Fibroblast of pulmonary artery (primary cell): ENCODE measurements at places on chromosomes 4 and X.
A peak's percentile ranks its signal among the peaks of the same experiment; 100 is the strongest.

GRCh38 chr4:86036736-86037135 lies 323.1 kb downstream of the MAPK10 start:
- peak; percentile 75 for DNase-seq

DNA sequence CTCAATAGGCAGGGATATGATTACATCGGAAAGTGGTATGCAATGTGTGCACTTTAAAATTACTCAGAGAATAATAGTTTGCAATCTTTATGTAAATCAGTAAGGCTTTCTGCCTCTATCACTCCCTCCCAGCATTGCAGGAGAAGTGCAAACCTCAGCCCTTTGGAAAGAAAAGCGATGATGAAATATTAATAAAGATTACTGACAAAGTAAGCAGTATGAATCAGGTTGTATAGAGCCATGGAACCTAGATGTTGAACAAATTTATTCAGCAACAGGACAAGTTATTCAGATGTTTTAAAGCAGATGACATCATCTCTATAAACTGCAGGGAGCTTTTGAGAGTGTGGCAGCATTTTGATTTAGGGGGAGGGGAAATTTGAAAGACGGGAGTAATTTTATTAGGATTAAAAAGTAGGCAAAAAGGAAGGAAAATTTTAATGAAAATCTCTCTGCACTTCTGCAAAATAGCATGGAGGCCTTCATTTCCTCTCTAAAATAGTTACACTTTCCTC lies 631.7 kb upstream of the GRIA3 start:
- no peak for DNase-seq

DNA sequence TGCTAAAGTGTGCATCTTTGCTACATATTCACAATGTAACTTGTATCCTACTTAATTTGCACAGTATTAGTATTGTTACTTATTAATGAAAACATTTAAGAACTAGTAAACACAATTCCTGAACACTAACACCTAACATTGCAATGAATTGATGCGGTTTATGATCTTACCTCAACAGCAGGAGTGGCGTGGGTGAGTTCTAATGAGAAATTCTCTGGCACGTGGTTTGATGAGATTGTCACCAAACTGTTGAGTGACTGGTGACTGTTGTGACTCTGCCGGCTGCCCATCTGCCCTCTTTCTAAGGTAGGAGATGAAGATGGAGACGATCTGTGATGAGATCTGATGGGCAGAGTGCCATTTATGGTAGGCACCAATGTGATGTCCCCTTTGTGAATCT lies 2.9 kb downstream of the PCDH18 start:
- no peak for DNase-seq

- no peak for DNase-seq
Observed at GRCh38 chr4:119024102-119024501, 111.5 kb upstream of the MYOZ2 start.

DNA sequence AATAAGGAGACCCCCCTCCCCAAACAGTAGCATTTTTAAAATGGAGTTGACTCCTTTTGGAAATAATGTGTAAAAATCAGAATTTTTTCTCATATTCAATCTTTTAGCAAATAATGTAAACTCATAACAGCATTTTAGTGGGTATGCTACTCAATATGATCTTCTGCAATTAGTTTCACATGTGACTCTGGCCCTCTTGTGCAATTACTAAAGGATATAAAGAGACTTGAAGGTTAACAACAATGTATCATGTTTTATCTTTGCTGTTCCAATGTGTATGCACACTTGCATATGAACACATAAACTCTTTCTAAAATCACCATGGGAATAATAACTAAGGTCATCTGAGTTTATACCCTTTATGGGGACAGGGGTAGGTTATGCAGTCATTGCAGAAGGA lies 39.9 kb upstream of the RXFP1 start:
- no peak for DNase-seq

DNA sequence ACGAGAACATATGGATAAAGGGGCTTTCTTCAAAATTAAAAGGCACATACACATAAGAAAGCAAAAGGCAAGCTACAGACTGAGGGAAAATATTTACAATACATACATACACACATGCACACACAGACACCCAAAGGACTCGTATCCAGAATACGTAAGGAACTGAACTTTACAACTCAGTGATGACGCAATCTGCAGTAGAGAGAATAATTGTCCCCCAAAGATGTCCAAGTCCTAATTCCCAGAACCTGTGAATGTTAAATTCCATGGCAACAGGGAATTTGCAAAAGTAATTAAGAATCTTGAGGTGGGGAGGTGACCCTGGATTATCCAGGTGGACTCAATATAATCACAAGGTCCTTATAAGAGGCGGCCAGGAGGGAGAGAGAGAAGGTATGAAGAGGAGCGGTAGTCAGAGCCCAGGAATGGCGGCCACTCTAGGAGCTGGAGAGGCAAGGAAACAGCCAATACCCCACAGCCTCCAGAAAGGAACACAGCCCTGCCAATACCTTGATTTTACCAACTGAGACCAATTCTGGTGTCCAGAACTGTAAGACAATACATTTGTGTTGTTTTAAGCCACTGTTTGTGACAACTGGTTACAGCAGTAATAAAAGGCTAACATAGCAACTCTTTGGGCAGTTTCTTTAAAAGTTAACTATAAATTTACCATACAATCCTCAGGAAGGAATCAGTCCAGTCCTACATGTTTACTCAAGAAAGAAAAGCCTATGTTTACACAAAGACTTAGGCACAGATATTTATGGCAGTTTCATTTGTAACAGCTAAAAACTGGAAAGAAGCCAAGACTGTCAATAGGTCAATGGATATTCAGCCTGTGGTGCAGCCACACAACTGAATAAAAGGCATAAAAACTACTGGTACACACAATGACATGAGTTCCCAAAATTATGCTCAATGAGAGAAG lies 27.3 kb upstream of the STS start:
- peak; percentile 43 for DNase-seq

DNA sequence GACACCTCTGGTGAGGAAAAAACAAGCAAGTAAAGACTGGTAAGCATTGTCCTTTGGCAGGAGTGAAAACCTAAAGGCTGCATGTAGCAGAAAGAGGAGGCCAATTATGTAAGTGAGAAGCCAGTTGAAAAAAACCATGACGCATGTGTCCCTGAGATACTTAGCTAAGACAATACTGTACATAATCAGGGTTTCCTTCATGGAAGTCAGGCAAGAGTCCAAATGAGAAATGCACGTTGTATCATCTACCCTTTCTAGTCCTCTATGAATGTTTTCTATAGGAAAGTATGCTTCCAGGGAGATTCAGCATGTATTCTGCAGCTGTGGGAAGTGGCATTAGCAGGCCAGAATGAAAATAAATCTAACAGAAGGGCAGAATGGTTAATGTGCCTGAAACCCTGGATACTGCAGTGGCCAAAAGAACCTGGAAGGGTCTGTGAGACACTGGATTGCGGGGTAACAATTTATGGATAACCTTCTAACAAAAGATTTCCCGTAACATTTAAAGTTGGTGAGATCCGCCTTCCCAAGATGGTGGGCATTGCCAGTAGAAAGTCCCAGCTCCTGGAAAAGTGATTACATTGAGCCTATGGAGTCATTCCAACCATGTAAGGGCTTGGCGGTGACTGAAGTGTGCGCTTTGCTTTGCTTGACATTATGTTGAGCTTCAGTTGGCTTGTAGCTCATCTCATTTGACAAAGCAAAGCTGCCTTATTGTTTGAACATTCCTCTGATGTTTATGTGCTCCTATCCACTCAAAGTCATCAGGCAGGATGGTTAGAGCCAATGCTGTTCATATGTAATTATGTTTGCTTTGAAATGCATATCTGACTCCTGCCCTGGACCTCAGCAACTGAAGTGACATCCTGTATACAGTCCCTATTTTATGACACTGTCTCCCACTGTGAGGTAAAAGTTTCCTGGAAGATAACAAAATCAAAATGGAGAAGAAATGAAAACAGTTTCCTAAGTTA lies 200.4 kb downstream of the ARHGAP24 start:
- peak; percentile 24 for DNase-seq

- DNase-seq = peak; percentile 19
Observed at GRCh38 chr4:73964862-73965611, 16.8 kb downstream of the PF4 start.

GRCh38 chrX:10654960-10655359 lies 34.6 kb upstream of the MID1 start:
- no peak for DNase-seq

DNA sequence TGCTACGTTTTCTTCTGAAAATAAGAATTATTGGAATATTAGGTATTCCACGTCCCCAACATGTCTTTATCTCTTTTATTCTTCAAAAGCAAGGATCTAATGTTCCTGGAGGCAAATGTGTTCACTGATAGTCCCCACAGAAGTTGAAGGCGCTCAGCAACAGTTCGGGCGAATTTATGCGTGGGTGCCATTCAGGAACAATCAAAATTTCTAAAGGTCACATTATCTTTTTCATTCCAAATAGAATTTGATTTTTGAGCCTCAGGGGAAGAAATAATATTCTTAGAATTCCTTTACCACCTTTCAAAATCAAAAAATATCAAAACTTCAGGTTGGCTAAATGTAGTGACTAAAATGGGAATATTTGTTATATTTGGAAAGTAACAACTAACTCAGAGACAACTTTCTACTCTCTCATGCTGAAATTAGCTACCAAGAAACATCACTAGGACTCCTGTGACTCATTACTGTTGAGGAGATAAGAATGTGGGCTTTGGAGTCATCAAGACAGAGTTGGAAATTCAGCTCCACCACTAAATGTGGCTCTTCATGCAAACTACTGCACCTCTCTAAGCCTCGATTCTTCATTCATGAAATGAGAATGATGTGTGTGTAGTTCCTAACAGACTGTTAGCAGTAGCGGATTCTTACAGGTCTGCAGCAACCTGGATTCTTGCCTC lies 72.3 kb upstream of the KIT start:
- peak; percentile 20 for DNase-seq

DNA sequence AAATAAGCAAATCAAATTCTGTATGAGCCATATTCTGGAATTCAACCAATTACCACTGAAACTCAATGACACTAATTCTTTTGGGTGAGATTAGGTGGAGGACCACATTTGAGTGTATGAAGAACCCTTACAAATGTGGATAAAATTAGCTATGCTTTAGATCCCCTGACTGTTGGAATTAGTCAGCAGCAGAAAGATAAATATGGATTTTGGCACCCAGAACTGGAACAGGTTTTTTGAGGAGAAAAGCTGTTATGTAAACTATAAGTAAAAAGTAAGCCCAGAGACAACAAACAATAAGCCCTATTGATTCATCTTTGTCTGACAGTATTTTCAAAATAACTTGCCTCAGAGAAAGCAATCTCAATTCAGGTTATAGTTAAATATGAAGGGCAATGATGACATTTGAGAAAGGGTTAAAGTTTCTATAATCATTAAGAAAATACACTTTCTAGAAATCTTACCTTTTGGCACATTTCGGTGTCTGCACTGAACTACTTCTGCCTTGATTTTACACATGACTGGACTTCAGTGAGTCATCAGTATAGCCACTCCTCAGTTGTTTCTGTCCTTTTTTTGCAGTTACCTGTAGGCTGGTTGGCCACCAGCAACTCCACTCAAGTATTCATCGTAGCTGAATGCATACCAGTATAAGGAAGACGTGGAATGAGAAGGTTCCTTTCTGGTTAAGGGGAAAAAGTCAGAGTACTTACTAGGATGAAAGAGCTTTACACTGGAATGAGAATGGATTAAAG lies 80.0 kb downstream of the KCTD8 start:
- DNase-seq = no peak

DNA sequence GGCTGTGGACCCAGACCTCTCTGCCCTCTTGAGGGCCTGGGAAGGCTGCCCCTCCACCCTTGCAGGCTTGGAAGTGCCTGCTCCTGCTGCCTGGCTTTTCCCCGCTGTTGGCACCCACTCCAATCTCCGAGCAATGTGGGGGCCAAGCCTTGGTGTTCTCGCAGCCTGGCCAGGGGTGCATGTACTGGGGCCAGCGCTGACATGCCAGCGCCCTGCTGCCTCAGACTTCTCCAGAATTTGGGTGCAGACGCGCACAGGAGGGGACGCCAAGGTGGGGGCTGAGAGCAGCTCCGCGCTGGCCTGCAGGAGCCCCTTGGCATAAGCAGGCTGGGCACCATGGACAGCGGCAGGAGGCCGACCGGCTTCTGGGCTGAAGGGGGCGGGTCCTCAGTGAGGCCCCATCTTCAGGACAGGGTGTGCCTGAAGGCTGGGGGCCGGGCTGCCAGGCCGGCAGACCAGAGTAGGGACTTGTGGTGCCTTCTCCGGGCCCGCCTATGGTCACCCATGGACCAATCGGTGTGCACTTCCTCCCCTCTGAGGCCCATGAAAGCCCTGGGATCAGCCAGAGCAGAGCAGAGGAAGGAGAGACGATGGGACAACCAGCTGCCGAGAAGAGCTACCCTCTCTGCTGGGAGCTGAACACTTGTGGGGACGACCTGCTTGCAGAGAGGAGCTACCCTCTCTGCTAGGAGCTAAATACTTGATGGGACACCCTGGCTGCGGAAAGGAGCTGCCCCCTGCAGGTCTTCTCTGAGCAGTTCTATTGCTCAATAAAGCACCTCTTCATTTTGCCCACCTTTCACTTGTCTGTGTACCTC lies 118.3 kb downstream of the DNAAF6 start:
- DNase-seq = peak; percentile 35

DNA sequence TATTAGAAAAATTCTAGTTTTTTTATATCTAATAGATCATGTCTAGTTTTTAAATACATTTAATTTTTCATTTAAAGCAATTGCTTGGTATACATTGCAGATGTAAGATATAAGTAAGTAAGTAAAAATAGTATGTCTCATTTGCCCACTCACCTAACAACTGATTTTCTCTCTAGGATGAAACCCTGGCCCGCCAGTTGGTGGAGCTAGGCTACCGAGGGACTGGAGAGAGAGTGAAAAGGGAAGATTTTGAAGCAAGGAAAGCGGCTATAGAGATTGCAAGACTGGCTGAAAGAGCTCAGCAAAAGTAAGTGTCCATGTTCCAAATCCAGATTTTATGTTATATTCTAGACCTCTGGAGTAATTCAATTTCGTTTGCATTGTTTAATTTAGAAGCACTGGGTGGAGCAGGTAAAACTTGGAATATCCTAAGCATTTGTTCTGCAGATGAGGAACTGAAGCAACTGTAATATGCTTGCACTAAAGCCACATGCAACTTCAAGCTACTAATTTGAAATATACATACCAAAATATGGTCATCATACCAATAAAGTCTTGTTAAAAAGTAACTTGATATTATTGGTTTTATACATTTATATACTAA lies 27.1 kb downstream of the CFAP299 start:
- DNase-seq = peak; percentile 53

- DNase-seq = peak; percentile 66
Observed at GRCh38 chr4:26028793-26029567, 115.0 kb downstream of the SMIM20 start.
